Effector memory CD8-positive, alpha-beta T cell (primary cell): ENCODE measurements at places on chromosomes 6 and 20.

GRCh38 chr6:83615025-83615999, 93.6 kb downstream of the SNAP91 start:
- DNase-seq: no peak
- H3K36me3 ChIP-seq: no peaks in the 10 kb centered on the region
- H3K27ac ChIP-seq: no peak overlapping the region
- H3K27me3 ChIP-seq: no peaks in the 10 kb centered on the region

- H3K4me3 ChIP-seq: no peak overlapping the region
- H3K27me3 ChIP-seq: peaks cover 18% of the 10 kb centered on the region
- DNase-seq: no peak
- H3K36me3 ChIP-seq: no peaks in the 10 kb centered on the region
- H3K4me1 ChIP-seq: no peaks in the 10 kb centered on the region
Measured at GRCh38 chr6:154343473-154344308, 12.9 kb downstream of the IPCEF1 start.

DNA sequence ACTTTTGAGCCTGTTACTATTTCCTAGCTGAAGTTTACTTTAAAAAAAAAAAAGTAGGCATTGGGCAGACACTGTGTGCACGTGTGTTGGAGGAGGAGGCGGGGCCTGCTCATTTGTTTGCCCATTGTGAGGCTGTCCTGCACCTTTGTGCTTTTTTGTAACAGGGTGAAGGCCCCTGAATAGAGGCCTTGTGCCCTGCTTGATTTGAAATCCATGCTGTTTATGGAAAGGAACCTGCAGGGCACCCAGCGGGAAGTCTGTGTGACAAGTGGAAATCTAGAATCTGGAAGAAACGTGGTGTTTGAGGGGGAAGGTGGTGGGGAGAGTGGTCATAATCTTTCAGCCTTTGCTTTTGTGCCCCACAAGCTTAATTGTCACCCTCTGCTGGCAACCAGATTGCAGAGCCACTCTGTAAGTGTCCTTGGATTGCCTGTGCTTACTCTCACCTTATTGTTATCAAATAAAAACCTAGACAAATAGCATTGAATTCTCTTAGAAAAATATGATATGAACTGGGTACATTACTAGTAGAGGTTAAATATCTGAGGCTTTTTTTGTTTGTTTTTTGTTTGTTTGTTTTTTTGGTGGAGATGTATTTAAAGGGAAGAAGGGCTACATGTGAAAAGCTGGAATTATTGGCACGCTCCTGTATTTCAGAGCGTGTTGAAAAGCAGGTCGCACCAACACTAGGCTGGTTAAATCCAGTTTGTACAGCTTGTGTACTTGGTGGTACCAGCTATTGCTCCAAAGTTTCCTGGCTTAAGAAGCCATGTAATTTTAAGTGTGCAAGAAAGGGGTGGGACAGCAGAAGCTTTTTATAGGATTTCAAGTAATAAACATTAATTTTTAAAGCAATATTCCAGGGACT, 156.3 kb downstream of the ARID1B start:
- H3K4me1 ChIP-seq: peaks cover 73% of the 10 kb centered on the region
- DNase-seq: no peak
- H3K27ac ChIP-seq: peak overlapping the region; percentile 45
- H3K27me3 ChIP-seq: no peaks in the 10 kb centered on the region
- H3K36me3 ChIP-seq: peaks cover 10% of the 10 kb centered on the region
- H3K4me3 ChIP-seq: no peak overlapping the region

- H3K27ac ChIP-seq: no peak overlapping the region
- H3K4me3 ChIP-seq: no peak overlapping the region
- H3K27me3 ChIP-seq: no peaks in the 10 kb centered on the region
- DNase-seq: no peak
Measured at GRCh38 chr6:127641905-127642304, 64.9 kb downstream of the C6orf58 start.

- H3K36me3 ChIP-seq: no peaks in the 10 kb centered on the region
- no peak for DNase-seq
- H3K27me3 ChIP-seq: no peaks in the 10 kb centered on the region
- H3K27ac ChIP-seq: no peak overlapping the region
- H3K4me1 ChIP-seq: no peaks in the 10 kb centered on the region
- no peak overlapping the region for H3K4me3 ChIP-seq
Measured at GRCh38 chr6:123016431-123017103, 20.5 kb downstream of the CLVS2 start.

DNA sequence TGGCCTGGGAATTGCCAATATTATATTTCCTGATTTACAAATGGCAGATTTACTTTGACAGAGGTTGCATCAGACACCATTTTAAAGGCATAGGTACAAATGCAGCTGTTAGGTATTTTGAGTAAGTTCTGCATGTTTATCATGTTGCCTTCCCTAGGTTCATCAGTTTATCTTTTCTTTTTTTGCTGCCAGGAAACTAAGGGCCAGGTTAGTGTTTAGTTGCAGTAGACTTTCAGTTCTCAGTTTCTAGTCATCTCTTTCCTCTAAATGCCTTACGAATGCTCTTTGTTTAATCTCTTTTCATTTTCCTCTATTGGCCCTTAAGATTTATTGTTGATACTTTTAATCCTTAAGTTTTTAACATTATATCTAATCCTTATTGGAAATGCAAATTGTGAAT, 129.9 kb downstream of the SMAP1 start:
- no peak for DNase-seq
- H3K4me3 ChIP-seq: no peak overlapping the region
- H3K4me1 ChIP-seq: peaks cover 16% of the 10 kb centered on the region
- H3K27ac ChIP-seq: no peak overlapping the region

DNA sequence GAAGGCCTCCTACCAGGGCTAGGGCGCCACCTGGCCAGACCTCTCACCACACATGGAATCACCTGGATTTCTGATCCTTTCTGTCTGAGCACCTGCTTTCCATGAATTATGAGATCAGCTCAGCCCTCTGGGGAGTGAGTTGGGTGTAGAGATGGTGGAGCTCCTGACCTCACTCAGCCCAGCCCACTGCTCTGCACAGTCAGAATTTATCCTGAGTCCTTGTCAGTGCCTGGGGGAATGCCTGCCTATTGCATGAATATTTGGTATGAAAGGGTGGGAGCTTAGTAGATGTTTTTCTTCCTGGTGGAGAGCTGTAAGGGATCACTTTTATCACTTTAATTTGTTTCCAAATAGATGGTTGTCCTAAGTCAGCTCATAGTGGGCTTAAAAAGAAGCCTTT, 47.5 kb downstream of the DTD1 start:
- no peaks in the 10 kb centered on the region for H3K27me3 ChIP-seq
- no peak for DNase-seq
- peak overlapping the region; percentile 71 for H3K27ac ChIP-seq
- peaks cover 6% of the 10 kb centered on the region for H3K4me1 ChIP-seq

- H3K36me3 ChIP-seq: no peaks in the 10 kb centered on the region
- H3K27me3 ChIP-seq: peaks cover 11% of the 10 kb centered on the region
- H3K4me3 ChIP-seq: no peak overlapping the region
- H3K4me1 ChIP-seq: no peaks in the 10 kb centered on the region
- no peak for DNase-seq
- H3K27ac ChIP-seq: no peak overlapping the region
Measured at GRCh38 chr6:17167327-17167979, 65.6 kb downstream of the STMND1 start.

DNA sequence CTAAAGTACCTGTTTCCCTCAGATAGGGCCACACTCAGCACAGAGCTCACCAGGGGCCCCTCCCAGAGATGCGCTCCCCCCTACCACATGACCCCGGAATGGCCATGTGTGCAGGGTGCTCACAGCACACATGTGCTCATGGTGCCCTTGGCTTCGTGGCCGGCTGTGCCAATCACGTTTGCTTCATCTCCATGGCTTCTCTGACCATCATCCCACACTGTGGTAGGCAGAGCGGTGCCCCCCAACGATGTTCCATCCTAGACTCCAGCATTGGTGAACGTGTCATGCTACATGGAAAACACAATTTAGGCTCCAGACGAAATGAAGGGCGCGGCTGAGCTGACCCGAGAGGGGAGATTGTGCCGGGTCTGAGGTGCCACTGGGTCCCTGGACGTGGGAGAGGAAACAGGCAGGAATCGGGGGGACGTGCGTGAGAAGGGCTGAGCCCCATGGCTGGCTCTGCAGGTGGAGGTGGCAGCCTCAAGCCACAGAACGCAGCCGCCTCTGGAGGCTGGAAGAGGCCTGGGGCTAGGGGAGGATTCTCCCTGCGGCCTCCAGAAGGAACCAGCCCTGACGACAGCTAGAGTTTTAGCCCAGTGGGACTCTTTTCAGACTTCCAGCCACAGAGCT, 126.5 kb downstream of the DLL1 start:
- peaks cover 13% of the 10 kb centered on the region for H3K4me1 ChIP-seq
- DNase-seq: no peak
- no peak overlapping the region for H3K4me3 ChIP-seq
- no peaks in the 10 kb centered on the region for H3K36me3 ChIP-seq

GRCh38 chr6:168054765-168055560, 24.0 kb downstream of the FRMD1 start:
- H3K36me3 ChIP-seq: peaks cover 4% of the 10 kb centered on the region
- H3K27ac ChIP-seq: no peak overlapping the region
- no peak overlapping the region for H3K4me3 ChIP-seq

- no peak overlapping the region for H3K4me3 ChIP-seq
- H3K27me3 ChIP-seq: no peaks in the 10 kb centered on the region
- H3K27ac ChIP-seq: no peak overlapping the region
- peaks cover 16% of the 10 kb centered on the region for H3K4me1 ChIP-seq
- DNase-seq: no peak
Measured at GRCh38 chr6:37039958-37040357, 34.5 kb downstream of the FGD2 start.

GRCh38 chr6:80733641-80734040, 627.2 kb downstream of the BCKDHB start:
- no peak overlapping the region for H3K27ac ChIP-seq
- DNase-seq: no peak
- H3K36me3 ChIP-seq: no peaks in the 10 kb centered on the region
- no peaks in the 10 kb centered on the region for H3K4me1 ChIP-seq

- H3K36me3 ChIP-seq: no peaks in the 10 kb centered on the region
- H3K4me1 ChIP-seq: peaks cover 30% of the 10 kb centered on the region
- H3K4me3 ChIP-seq: peak overlapping the region; percentile 17
- no peak for DNase-seq
Measured at GRCh38 chr20:64225828-64226598, 29.5 kb upstream of the PCMTD2 start.

GRCh38 chr20:34985461-34986310, 30.0 kb downstream of the MYH7B start:
- H3K27me3 ChIP-seq: peaks cover 51% of the 10 kb centered on the region
- DNase-seq: no peak
- H3K4me1 ChIP-seq: peaks cover 2% of the 10 kb centered on the region
- peaks cover 7% of the 10 kb centered on the region for H3K36me3 ChIP-seq
